Colonic mucosa (tissue), 4 donors: ENCODE measurements at places on chromosomes 4 and X. TPM values are rescaled to one million over a fixed set of nuclear protein-coding genes. Genes with fewer than 3 reads are reported as not detected.
A peak's percentile ranks its signal among the peaks of the same experiment; 100 is the strongest.

- peak; percentile 71 for DNase-seq
Measured at GRCh38 chr4:53929955-53930798, 134.2 kb downstream of the CHIC2 start.

GRCh38 chrX:33339219-33339618 lies 127.9 kb upstream of the DMD start:
- no peak for DNase-seq

ADH7 gene
- not detected for total RNA-seq

STAG2 gene
- 56.7 TPM for total RNA-seq

H2BW2 gene
- total RNA-seq: not detected

DNA sequence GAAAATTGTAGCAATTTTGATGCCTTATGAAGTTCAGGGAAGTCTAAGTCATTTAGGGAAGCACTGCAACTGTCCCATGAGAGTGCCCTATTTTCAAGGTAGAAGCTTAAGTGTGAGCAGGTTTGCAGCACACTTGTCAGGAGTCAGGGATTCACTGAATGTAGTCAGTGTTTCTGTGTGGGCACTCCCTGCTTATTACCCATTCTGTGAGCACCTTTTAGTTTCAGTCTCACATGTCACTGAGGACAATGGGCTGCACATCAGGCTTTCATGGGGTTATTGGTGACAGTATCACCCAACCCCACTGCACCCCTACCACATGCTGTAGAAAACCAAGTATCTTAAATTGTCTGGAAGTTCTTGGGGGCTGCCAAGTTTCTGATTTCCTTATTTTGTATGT lies 2.9 kb upstream of the CCNG2 start:
- no peak for DNase-seq

CNKSR2 gene
- 0.32 TPM for total RNA-seq

NPNT gene
- 39.1 TPM for total RNA-seq

DNA sequence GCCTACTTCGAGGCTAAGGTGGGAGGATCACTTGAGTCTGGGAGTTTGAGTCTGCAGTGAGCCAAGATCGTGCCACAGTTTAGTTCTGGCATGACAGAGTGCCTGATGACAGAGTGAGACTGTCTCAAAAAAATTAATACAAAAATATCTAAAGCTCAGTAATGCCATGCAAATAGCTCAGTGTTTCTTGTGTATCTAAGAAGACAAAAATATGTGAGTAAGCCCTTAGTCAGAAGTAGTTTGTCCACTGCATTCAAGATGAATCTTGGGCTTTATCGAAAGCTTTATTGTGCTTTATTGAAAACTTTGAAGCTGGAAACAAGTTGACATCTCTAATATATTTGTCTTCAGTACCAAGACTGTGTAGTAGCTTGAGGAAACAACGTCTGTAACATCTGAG lies 115.9 kb downstream of the GPAT3 start:
- DNase-seq: no peak

- no peak for DNase-seq
Measured at GRCh38 chr4:84719115-84719514, 136.2 kb downstream of the CDS1 start.
